ENCODE measurements at places on chromosomes 11 and 22. TPM values are rescaled to one million over a fixed set of nuclear protein-coding genes. Genes with fewer than 3 reads are reported as not detected.
A peak's percentile ranks its signal among the peaks of the same experiment; 100 is the strongest.

The NNMT gene
- 647 TPM for total RNA-seq

The MS4A6A gene
- total RNA-seq: 190 TPM

The TRPM5 gene
- total RNA-seq: not detected

The CYB5R2 gene
- total RNA-seq: 6.0 TPM

The OR5P2 gene
- not detected for total RNA-seq

DNA sequence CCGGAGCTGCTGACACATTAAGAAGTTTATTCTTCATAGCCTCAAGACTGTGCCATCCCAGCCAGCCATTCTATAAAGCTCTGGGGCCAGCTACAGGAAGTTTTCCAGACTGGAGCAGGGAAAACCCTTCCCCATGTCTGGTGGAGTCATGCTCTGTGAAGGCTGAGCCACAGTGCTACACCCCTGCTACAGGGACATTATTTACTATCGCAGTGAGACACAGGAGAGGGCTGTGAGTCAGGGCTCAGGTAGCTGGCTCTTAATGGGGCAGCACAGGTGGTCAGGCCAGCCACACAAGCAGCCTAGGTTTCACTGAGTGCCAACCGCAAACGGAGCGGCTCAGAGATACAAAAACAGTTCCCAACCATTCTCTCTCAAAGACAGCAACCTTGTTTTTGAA lies 12.1 kb downstream of the HPS4 start:
- no peak for DNase-seq

DNA sequence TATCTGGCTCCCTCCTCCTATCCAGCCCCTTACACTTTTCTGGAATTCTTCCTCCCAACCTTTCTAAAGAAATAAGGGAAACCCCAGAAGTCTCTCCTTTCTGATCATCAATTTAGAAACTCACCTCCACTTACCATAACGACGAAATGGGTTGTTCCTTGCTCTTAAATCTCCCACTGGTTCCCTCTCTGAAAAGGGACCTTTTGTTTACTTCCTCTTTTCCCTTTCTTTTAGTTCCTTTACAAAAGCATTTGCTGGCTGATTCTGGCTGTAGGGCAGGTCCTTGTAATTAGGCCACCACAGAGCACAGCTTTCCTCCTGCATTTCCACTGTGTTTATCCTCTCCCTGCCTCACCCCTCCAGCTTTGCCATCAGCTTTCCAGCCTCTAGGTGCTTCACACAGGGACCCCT lies 12.0 kb downstream of the JAML start:
- DNase-seq: no peak

- no peak for DNase-seq
Observed at GRCh38 chr22:39456522-39457197, at the start of gene MGAT3. TSS of gene MGAT3 (plus strand) at chr22:39457012. CDS start at chr22:39487348, 30,336 bp downstream.

DNA sequence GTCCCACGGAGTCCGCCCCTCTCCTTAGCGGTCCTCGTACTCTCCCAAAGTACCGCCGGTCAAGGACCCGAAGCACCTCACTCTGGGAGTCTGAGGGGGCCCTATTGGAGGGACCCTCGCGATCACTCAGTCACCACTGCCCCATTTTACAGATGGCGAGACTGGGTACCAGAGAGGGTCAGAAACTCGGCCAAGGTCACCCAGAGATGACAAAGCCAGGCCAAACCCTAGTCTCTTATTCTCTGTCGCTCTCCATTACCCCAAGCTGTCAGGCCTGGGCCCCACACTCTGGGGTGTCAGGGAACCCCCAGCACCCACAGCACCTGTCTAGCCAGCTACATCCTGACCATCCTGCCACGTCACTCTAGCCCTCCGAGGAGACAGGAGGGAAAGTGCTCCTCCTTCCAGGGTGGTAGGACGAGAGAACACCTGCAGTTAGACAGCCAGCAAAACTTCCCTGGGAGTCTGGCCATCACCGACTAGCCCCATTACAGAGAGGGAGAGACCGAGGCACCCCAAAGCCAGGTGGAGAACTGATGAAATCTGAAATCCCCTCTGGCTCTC lies 1.4 kb upstream of the KCNJ4 start:
- no peak for DNase-seq

DNA sequence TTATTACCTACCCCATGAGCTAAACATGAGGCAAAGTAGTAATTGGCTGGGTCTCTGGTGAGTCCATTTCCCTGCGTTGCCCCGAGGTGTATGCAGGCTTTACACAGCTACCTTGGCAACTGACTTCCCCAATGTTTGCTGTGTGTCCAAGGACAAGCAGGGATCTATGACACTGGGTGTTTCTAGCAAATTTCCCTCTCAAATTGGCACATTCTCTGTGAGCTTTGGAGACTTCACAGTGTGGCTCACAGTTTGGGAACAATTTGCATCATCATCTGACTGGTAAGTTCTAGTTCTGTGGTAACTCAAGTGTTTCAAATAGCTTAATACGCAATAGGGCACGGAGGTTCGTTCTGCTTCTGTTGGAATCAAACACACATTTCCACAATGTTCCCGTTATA lies 12.5 kb downstream of the NNMT start:
- no peak for DNase-seq

GRCh38 chr11:8242118-8242475 lies 21.6 kb downstream of the LMO1 start:
- DNase-seq: no peak

GRCh38 chr22:19691721-19692341 lies 22.5 kb upstream of the SEPTIN5 start:
- peak; percentile 81 for DNase-seq

- no peak for DNase-seq
Observed at GRCh38 chr22:47484960-47485569, 722.6 kb downstream of the TBC1D22A start.

DNA sequence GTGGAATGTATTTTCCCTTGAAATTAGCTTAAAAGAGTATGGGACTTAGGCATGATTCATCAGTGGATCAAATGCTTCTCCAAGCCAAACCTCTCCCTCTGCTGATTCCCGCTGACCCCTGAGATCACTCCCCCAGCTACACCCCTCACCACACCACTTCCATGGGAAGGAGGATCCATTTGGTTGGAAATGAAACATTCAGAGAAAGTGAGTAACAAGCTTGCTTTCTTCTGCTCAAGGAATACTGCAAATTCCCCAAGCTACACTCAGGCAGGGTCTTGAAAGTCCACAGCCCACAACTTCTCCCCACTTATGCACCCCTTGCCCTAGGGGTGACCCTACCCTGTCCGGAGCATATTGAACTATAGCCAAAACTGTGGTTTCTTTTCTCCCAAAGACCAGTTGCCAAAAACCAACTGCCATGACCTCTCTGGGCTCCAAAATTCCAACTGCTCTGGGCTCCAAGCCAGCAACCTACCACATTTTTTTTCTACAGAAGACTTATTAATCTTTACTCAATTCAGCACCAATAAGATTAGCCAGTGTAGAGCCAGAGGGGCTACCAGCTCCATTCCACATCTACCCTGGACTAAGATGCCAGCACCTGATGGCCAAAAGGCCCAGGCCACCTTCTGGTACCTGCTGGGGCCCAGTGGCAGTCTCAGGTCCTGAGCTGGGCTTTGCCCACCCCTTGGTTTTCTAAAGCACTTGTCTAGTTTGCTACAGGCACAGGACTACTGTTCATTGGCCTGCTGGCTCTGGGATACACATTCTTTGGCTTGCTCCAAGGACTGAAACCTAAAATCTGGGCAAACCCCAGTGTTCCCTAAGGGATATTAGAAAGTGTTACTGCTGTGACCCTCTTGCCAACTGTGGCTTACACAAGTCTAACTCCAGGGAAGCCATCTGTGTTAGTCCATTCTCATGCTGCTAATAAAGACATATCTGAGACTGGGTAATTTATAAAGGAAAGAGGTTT lies 101.1 kb downstream of the MICAL3 start:
- DNase-seq: no peak

DNA sequence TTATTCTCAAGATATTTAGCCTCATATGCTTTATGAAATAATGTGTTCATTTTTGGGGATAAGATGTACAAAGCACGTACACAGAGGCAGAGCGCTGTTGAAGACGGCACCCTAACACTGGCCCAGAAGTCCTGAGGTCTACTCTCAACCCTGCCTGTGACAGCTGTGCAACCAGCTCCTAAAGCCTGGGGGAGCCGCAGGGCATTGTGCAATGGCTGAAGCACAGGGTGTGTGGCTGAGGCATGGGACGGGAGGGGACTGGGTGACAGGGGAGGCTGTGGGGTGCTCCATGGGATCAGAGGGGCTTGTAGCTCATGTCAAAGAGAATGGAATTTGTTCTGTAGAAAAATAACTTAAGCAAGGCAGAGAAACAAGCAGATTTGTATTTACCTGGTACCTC lies 27.7 kb downstream of the FAM227A start:
- no peak for DNase-seq

- no peak for DNase-seq
Observed at GRCh38 chr22:48147404-48147803, 1385.0 kb downstream of the TBC1D22A start.

Measured in posterior vena cava (tissue), 2 donors.